NCI-H524 (cell line): ENCODE measurements at places on chromosomes 12 and 14.

DNA sequence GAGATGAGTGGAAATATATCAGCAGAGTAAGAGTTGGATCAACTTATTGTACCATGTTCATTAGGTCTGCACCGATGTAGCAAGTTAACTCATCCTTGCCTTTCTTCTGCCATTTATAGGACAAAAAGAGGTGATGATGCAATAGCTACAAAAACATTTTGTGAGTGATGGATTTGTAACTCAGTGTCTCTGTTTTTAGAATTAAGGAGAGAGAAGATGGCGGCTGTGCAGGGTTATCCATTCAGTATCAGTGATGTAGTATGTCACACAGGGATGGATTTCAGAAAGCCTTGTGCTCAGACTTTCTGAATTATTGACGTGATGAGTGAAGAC, 62.1 kb upstream of the GNPNAT1 start:
- DNase-seq: no peak

GRCh38 chr14:44369401-44370123, 137.5 kb downstream of the FSCB start:
- DNase-seq: peak; percentile 42

DNA sequence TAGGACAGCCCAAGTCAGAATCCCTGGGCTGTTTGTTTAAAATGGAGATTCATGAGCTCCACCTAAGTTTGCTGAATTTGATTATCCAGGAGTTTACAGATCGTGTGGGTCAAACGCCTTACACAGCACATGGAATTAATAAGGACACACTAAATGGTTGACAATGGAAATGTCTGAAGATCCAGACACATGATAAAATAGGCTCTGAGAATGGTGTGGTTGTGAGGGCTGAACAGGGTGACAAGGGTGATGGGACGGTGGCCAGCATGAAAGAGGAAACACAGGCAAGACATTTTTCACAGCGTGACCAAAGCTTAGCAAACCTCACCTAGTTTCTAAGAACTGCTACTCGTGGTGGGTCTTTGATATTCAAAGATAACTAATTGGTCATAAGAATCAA, 12.5 kb downstream of the VWF start:
- DNase-seq: no peak

GRCh38 chr12:4288296-4289131, 15.0 kb downstream of the CCND2 start:
- no peak for DNase-seq

DNA sequence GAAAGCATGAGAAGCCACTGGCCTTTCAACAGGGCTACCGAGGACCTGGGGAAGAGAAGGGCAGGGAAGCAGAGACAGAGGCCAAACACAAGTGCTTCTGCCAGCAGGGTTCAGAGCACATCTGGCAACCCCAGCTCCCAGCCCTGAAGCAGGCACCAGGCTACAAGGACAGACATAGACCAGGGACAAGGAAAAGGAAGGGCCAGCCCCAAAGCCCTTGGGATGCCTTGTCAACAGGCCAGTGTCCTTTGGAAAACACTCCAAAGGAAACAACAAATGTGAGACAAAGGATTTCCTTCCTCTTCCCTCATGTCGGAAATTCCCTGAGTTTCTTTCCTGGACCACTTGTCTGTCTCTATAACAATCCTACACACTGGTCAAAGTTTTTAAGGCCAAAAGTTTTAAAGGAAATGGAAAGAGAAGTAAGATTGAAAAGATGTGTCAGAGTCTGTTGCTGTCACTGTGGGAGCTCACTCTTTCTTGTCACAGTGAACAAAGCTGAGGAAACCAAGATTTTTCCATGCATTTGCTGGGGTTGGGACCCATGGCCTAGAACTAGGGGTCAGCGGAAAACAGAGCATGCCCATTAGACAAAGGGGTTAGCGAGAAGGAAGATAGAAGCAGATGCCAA, 59.4 kb downstream of the TTC9 start:
- DNase-seq: no peak

DNA sequence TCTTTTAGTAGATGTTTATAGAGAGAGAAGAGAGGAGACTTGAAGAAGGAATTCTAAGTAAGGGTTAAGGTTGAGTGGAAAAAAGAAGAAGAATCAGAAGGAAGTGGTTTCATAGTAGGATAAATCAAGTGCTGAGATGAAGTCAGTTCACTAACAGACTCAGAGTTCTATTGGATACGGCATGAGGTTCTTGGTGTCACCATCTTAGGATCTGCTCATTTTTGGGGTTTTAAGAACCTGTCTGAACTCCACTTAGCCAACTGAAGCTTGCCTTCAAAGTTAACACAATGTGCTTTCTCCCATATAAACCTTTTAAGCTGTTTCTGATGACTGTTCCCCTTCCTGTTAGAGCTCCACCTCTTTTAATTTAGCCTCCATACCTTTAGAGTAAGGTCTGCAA, 152.6 kb downstream of the PRKCH start:
- DNase-seq: no peak

GRCh38 chr12:10392394-10392930, 2.6 kb upstream of the KLRK1 start:
- DNase-seq: no peak

- DNase-seq: peak; percentile 11
Measured at GRCh38 chr12:101116911-101117310, 93.1 kb downstream of the SLC5A8 start.

- DNase-seq: no peak
Measured at GRCh38 chr14:67270145-67270753, 29.0 kb downstream of the PALS1 start.

DNA sequence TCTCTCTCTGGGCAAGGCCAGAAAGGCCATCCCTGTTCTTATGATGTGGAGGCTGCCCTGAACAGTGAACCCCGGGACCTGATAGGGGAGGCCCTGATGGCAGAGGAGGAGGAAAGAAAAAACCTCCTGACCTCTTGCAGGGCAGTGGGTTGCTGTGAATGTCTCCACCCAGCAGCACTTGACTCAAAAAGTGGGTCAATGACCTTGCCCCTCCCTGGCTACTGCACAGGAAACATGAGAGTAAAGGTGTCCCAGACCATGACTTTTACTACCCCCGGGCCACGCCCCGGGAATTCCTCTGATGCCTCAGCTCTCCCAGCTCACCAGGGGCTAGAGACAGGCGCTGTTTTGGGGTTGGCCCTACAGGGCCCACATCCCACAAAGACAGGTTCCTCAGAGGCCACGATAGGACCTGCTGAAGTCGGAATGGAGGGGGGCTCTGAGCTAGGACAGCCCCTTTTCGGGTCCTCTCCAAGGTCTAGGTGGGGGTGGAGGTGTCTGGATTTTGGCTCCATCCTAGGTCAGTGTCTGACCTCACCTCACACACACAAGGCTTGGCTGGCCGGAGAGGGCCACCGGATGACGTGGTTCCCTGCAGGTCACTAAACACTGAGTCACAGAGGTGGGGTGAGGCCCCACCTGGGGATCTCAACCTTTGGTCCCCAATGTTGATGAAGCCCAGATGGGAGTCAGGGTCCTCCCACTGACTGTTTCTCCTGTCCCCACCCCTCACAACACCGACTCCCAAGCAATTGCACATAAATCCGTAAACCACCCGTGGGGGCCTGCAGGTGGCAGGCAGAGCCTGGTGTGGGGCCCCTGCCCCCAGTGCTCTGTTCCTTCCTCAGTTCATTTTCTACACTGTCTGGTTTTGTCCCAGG, 1.6 kb downstream of the RHOF start:
- no peak for DNase-seq

GRCh38 chr12:2347137-2347843, 294.5 kb downstream of the CACNA1C start:
- DNase-seq: no peak

DNA sequence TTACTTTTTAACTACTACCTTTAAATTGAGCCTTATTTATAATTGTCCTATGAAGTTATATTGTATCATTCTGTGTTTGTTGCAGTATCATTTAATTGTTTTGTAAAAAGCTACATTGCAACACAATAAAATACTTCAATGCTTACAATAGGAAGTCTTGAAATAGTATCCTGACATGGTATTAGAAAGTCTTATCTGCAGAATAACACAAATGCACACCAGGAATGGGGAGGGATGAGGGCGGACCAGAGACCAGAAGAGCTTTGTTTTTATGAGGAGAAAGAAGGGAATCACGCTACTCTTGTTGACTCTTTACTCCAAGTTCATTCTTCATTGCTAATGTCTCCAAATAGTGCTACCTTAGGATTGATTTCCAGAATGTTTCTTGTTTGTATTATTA, 120.2 kb downstream of the MON2 start:
- DNase-seq: no peak

GRCh38 chr14:66920196-66920595, 269.0 kb upstream of the GARIN2 start:
- DNase-seq: no peak

DNA sequence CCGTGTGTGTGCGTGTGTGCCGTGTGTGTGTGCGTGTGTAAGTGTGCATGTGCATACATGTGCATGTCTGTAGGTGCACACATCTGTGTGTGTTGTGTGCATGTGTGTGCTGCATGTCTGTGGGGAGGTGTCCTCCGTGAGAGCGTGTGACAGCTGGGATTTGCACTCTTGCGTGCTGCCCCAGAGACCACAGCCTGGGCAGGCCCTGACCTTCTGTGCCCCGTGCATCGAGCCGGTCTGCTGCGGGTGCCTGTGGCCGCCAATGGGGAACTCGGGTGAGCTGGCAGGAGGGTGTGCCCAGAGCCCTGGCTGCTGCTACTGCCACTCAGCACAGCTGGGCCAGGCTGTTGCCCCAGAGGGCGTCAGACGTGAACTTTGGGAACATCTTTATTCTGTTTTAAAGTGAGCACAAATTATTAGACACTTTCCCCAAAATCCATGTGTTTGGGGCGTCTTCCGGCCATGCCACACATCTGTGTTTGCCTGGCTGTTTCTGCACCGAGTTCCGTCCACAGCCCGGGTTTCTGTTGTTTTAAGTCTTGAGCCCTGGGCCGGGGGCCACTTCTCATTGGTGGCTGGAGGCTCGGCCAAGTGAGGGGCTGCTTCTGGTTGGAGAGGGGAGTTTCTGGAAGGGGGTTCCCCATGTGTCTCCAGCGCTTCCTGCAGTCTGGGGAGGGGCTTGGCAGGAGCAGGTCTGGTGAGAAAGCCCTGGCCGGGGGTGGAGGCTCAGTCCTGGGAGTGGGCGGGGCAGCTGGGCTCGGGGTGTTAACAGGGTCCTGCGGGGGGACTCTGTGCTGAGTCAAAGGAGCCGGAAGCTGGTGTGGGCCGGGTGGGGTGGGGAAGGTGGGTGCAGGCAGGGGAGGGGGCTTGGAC, 7.6 kb downstream of the CEP170B start:
- DNase-seq: no peak

GRCh38 chr12:108955225-108955835, 65.5 kb downstream of the SVOP start:
- peak; percentile 30 for DNase-seq

DNA sequence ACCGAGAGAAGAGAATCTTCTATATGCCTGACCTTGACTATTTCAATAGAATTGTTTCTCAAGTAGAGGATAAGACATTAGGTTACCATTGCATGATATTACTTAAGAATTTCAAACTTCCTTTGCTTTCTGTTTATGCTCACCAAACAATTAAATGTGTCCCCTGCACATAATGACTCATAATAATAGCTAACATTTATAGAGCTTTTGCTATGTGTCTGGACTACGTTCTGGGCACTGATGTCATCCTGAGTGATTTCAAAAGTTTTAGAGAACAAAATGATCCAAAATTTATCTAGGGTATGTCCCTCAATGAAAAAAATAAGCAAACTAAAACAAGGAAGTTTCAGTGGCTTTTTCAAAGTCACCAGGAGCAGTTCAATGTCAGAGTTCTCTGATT, 38.8 kb downstream of the SLC15A5 start:
- DNase-seq: no peak

GRCh38 chr12:2344885-2345284, 292.1 kb downstream of the CACNA1C start:
- DNase-seq: no peak
